ENCODE measurements at places on chromosomes 2 and 18. TPM values are rescaled to one million over a fixed set of nuclear protein-coding genes. Genes with fewer than 3 reads are reported as not detected.
A peak's percentile ranks its signal among the peaks of the same experiment; 100 is the strongest.

SATB2 gene
- total RNA-seq = 2.4 TPM

RUFY4 gene
- total RNA-seq = not detected

COL3A1 gene
- 73.1 TPM for total RNA-seq

FSIP2 gene
- total RNA-seq = 0.34 TPM

GRCh38 chr2:181672255-181673008 is 7.9 kb downstream of the NEUROD1 start:
- no peak for DNase-seq
- H3K27ac ChIP-seq = no peak overlapping the region
- no peaks in the 10 kb centered on the region for H3K4me1 ChIP-seq
- H3K4me3 ChIP-seq = no peak overlapping the region

GRCh38 chr2:52611759-52612158 is 1155.8 kb upstream of the CHAC2 start:
- H3K4me1 ChIP-seq = no peaks in the 10 kb centered on the region
- no peaks in the 10 kb centered on the region for H3K27me3 ChIP-seq
- H3K4me3 ChIP-seq = no peak overlapping the region
- no peaks in the 10 kb centered on the region for H3K36me3 ChIP-seq

DNA sequence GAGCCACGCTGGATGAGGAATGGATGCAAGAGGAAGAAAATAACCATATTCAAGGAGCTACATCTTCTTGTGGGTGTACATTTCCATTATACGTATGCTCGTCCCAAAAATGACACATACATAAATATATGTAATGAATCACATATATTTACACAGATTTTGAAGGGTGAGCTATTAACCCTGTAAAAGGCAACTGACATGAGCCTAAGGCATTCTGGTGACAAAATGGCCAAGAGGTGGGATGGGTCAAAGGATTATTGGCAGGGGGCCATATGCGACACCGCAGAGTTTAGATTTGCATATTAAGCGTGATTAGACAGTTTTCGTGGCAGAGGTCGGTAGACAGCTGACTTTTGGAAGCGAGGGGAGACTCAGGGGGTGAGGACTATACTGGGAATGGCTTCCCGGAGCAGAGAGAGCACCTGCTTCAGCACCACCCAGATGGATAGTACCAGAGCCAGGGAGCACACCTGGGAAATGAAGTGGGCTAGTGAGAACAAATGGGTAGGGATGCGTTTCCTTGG is 431 bp upstream of the CNRIP1 start:
- H3K27ac ChIP-seq = peak overlapping the region; percentile 83
- DNase-seq = peak; percentile 13
- H3K4me1 ChIP-seq = peaks cover 14% of the 10 kb centered on the region
- peaks cover 19% of the 10 kb centered on the region for H3K36me3 ChIP-seq
- peak overlapping the region; percentile 94 for H3K4me3 ChIP-seq

DNA sequence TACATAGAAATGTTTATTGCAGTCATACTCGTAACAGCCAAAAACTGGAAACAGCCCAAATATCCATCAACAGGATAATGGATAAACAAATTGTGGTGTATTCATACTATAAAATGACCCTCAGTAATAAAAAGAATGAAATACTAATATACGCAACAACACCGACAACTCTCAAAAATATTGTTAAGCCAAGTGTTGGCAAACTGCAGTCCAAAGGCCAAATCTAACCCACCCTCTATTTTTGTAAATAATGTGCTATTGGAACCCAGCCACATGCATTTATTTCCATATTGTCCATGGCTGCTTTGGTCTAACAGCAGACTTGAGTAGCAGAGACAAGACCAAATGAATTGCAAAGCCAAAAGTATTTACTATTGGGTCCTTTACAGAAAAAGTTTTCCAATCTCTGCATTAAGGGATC is 151.0 kb downstream of the MREG start:
- no peaks in the 10 kb centered on the region for H3K36me3 ChIP-seq
- no peak for DNase-seq
- no peaks in the 10 kb centered on the region for H3K4me1 ChIP-seq
- peaks cover 2% of the 10 kb centered on the region for H3K27me3 ChIP-seq
- no peak overlapping the region for H3K27ac ChIP-seq

DNA sequence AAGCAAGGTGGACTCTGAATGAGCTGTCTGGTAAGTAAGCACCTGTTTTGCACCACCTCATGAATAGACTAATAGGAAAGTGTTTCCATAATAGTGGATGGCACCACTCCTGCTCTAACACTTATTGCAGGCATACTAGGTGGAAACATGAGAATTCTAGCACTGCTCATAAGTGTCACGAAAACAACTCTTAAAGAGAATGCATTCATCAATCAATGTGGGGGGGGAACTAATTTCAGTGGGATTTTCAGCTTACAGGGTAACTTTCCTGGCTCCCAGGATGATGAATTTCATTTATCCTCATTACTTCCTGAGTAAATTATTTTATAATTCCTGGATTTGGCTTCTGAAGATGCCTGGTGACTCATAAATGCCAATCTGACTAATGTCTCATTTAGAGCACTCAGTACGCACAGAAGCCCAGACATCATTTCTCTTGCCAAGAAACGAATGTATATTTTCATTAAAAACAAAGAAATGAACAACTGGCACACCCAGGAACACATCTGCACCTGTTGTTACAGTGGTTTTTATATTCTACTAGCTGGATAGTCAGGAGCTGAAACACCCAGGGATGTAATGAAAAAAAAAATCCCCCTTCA is 129.6 kb downstream of the PID1 start:
- H3K4me1 ChIP-seq = no peaks in the 10 kb centered on the region
- DNase-seq = no peak
- H3K4me3 ChIP-seq = no peak overlapping the region

GRCh38 chr2:176104316-176105077 is 2.6 kb upstream of the HOXD11 start:
- no peak for DNase-seq
- peak overlapping the region; percentile 11 for H3K4me3 ChIP-seq
- peaks cover 14% of the 10 kb centered on the region for H3K4me1 ChIP-seq
- H3K27me3 ChIP-seq = peaks cover 4% of the 10 kb centered on the region
- no peaks in the 10 kb centered on the region for H3K36me3 ChIP-seq
